ENCODE measurements at places on chromosomes 6 and 20.

GRCh38 chr6:1436334-1437306, 47.2 kb downstream of the FOXF2 start:
- DNase-seq: no peak

DNA sequence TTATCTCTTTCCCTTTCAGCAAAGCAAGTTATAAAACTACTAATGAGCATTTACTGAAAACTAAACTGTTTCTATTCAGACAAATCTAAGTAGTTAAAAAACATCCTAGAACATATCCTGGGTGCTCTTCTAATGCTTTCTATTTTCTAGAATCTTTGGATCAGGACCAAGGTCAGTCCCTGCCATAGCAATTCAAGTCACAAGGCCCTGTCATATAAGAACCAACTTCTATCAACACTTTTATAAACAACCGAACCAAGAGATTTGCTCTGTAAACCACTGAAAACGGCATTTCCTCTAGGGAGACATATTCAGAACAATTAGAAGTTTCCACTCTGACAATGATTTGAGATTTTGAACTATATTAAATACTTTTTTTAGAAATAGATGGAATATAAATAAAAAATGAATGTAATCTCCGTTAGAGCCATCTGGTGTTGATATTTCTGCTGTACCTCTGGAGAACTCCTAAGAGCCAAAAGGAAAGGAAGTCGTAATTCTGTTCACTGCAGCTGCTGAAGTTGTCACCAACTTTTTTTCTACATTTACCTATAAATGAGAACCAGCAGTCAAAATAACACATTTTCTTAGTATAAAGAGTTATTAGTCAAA, 51.4 kb upstream of the LGSN start:
- DNase-seq: no peak

DNA sequence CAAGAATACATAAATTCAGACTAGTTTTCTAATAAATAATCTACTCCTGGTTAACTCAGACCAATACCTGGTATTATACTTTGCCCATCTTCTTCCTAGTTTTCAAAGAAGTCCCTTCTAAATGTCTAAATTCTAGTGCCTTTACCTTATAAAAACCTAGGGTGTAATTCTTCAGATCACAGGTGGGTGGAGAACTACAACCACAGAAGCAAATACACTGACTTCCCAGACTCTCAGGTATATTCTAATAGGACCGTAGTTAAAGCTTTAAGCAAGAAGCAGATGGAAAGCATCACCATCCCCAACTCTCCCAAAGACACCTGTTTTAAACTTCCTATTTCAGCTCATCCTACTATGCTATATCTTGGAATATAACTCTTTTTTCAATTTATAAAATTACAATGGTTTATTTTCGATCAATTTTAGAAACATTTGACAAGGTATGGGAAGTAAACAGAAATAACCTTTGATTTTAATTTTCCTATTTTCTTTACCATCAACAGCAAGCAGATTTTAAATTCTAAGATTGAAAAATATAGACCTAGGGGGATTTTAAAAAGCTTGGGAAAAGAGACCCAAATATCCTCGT, 15.8 kb downstream of the MAN1A1 start:
- DNase-seq: no peak

GRCh38 chr6:36929607-36930006, 24.9 kb upstream of the PI16 start:
- DNase-seq: no peak

GRCh38 chr6:45590226-45590625, 212.5 kb upstream of the SUPT3H start:
- DNase-seq: no peak

DNA sequence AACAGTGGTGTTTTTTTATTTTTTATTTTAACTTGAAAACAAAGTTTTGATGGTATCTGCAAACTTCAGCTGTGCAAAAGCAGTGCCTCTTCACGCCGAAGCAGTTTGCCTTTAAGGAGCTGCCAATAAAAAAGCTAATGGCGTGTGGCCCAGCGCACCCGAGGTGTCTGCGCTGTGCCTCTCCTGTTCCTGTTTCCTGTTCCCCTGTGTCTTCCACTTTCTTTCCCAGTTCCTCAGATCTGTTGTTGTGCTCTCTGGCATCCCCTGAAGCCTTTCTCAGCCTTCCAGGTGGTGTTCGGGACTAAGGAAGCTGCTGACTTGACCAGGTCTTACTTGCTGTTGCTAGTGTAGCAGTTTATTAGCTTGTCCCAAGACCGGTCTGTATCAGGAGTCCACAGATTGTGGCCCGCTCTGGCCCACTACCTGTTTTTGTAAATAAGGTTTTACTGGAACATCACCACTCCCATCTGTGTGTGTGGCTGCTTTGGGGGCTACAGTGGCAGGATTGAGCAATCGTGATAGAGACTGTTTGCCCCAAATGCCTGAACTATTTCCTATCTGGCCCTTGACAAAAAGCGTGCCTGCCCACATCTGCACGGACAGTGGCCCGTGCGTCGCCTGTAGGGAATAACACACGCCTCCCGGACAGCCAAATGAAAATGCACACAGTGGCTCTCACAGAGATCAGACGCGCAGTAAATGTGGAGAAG, 178.3 kb downstream of the TMEM242 start:
- DNase-seq: no peak

GRCh38 chr6:40956936-40957335, 82.1 kb downstream of the UNC5CL start:
- no peak for DNase-seq

GRCh38 chr20:49915118-49915379, 280 bp downstream of the SPATA2 start:
- DNase-seq: no peak

DNA sequence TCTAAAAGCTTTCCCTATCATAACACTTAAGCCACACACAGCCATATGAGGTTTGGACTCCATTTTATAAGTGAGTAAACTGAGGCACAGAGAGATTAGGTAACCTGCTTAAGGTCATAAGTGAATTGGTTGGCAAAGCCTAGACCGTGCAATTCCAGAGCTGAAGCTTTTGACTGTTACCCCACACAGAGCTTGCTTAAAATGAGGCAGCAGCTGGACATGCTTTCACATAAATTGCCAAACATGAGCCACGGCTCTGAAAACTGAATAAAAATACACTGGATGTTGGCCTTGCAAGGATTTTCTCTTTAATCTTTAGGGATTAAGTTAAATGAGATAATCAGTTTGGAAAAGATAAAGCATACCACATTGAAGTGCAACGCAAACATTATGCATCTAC, 2.5 kb downstream of the RIPOR2 start:
- DNase-seq: no peak

GRCh38 chr6:128597956-128598355, 77.6 kb upstream of the PTPRK start:
- no peak for DNase-seq

- DNase-seq: no peak
Observed at GRCh38 chr6:2900221-2900807, 2.8 kb downstream of the SERPINB9 start.

DNA sequence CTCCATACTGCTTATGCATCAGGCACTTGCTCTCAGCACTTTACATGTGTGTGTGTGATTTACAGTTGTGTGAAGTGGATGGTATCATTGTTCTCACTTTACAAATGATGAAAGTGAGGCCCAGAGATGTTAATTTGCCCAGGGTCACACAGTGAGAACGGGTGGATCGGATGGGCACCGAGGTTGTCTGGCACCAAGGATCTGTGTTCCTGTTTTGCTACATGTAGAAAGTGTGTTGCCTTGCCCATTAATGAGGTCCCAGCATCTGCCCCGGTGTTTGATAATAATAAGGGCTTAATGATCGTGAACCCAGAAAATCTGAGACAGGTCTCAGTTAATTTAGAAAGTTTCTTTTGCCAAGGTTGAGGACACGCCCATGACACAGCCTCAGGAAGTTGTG, 216.1 kb upstream of the QKI start:
- no peak for DNase-seq

- DNase-seq: no peak
Observed at GRCh38 chr6:43076464-43077332, 584 bp downstream of the PTK7 start.

- DNase-seq: no peak
Observed at GRCh38 chr6:96834070-96834469, 3.2 kb downstream of the GPR63 start.

- no peak for DNase-seq
Observed at GRCh38 chr6:137890983-137891537, 24.0 kb downstream of the TNFAIP3 start.

DNA sequence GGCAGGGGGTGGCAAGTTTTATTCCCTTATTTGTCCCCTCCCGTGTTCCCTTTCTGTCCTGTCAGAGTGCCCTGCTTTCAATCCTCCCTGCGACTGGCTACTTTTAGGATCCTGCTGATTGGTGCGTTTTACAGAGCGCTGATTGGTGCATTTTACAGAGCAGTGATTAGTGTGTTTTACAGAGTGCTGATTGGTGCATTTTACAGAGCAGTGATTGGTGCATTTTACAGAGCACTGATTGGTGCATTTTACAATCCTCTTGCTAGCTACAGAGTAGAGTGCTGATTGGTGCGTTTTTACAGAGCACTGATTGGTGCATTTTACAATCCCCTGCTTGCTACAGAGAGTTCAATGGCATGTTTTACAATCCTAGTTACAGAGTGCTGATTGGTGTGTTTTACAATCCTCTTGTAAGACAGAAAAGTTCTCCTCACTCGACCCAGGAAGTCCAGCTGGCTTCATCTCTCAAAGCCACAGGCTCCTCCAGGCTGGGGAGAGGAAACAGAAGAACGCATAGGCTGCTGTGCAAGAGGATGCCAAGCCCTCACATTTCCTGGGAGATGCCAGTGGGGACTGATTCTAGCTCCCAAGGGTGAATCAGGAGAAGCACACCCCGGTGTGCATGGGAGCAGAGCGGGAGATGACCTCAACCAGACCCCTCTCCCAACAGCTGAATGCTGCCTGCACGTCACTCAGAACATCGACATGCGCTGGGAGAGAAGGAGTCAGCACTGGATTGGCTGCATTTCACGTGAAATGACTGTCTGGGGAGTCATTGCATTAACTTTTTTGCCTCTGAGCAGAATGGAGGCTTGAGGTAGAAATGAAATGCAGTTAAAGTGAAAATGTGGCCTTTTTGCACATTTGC, 48.3 kb upstream of the SLC22A23 start:
- DNase-seq: no peak

GRCh38 chr6:14123386-14124111, 6.0 kb downstream of the CD83 start:
- no peak for DNase-seq

GRCh38 chr6:44133003-44133931, 5.9 kb downstream of the TMEM63B start:
- DNase-seq: no peak

GRCh38 chr6:56709650-56710049, 67.0 kb upstream of the DST start:
- no peak for DNase-seq

DNA sequence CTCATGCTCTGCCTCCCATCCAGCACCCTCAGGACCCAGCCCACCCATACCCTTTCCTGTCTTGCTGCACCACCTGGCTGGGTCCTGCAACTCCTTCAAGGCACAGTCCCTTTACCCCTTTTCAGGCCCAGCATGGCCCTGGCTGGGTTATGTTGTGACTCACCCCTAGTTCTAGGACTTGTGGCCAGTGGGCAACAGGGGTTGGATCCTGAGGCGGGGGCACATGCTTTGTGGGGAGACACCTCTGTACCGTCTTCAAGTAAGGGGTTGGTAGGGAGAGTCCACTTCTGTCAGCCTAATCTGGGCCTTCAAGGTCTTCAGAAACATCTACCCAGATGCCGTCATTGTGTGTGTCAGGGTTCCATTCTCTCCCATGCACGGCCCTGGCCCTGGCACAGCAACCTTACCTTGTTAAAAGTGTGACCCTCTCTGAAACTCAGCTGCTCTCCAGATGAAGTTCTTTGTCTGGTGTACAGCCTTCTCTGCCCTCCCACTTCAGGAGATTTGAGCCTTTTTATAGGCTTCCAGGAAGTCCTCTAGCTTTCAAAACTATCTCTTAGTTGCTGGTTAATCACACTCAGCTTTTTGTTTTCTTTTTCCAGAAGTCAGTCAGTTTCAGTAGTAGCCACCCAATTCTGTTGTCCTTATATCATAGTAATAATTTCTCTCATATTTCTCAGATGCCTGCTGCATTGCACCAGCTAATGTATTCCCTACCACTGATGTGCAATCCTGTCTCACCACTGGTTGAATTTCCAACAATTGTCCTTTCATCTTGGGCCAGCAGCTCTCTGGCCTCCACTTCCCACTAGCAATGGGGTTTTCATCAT, 107.3 kb downstream of the NRN1 start:
- DNase-seq: no peak

DNA sequence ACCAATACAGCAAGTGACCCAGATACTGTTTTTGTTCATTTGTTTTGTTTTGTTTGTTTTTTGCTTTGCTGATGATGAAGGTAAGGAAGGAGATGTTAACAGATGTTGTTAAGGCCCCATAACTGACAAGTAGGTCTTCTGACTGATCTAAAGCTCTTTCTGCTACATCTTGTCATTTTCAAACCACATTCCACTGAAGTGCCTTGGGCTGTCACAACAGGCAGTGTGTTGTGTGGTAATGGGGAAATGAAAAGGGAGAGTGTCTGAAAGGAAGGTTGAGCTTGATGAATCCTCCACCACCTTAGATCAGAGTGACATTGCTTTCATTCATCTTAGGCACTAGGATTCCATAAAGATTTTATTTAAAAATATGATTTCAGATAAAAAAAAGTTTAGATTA, 479.4 kb upstream of the SYNCRIP start:
- DNase-seq: no peak

GRCh38 chr20:9499126-9499899, 15.1 kb upstream of the LAMP5 start:
- DNase-seq: no peak

GRCh38 chr6:105270511-105270910, 90.7 kb upstream of the POPDC3 start:
- no peak for DNase-seq

- DNase-seq: no peak
Observed at GRCh38 chr20:17345321-17345720, 118.5 kb downstream of the PCSK2 start.

GRCh38 chr20:18609741-18610140, 21.9 kb downstream of the DTD1 start:
- no peak for DNase-seq

DNA sequence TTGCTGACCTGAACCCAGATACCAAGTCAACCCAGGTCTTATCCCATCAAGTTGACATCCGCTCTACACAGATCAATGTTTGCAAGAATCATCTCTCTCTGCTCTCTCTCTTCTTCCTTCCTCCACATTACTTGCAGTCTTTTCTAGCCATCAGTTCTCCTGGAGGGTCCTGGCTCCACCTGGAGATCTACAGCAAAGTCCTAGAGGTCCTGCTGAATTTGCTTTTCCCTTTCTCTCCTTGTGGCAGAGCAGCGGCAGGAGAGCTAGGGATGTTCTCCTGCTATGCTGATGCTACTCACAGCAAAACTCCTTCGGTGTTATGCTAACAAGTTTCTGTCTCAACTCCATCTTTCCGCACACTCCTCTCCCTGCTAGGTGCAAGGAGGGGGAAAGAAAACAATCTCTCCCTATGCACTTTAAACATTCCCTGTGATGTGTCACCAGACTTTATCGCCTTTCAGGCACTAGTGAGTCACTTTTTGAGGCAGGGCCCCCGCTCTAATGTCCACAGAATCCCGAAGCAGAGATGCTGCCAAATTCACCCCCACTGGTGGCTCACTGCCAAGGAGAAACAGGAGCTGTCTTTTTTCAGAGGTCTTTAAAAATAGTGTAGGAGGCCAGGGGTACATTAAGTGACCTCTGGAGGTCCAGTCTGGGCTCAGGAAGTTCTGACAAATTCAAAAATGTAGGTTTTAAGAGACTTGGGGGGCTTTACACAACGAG, 62.6 kb downstream of the FAM50B start:
- no peak for DNase-seq

GRCh38 chr20:49624317-49624716, 56.4 kb upstream of the PTGIS start:
- no peak for DNase-seq

Measured in stimulated activated CD4-positive, alpha-beta T cell treated with anti-CD3 and anti-CD28 coated beads, Interleukin-15, amount 100 ng/mL, for 1 hour (primary cell).